ENCODE measurements at places on chromosomes 4 and X.

GRCh38 chr4:1591107-1591506 is 93.0 kb downstream of the FAM53A start:
- DNase-seq: no peak

DNA sequence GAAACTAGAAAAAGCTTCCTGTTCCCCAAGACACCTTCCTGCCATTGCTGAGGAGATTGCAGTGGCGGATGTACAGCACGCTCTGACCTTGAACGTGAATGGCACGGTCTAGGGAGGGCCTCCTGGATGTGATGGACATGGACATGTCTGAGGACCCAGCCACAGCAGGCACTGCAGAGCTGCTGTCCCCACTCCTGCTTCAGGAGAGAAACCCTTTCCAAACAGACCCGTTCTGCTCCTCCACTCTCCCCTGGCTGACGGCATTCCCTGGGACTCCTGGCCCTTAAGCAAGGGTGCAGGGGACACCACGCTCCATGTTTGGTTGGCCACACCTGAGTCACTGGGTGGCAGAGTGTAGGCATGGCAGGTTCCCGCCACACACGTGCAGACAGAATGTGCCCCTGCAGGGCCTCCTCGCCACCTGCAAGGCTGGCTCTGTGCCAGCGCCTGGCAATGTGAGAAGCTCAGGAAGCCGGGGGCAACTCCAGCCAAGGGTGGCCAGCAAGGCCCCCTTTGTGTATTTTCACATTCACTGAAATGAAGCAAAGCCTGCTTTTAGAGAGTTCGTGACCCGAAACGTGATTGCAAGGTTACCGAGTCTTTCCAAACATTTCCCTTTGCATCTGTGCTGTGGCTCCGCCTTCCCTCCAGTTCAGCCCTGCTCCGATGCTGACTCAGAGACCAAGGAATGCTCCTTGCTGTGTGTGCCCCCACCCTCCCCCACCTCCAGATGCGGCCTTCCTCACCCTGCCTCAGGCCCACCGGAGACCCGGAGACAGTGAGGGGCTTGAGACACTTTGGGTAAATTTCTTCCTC is 46.1 kb downstream of the HTRA3 start:
- DNase-seq: no peak

- DNase-seq: no peak
These were observed 172.7 kb upstream of the LNX1 start for GRCh38 chr4:53763813-53764597.

GRCh38 chr4:37389967-37390580 is 145.5 kb downstream of the NWD2 start:
- no peak for DNase-seq

- DNase-seq: no peak
These were observed 282.6 kb downstream of the ADGRA3 start for GRCh38 chr4:22233230-22233629.

- DNase-seq: no peak
These were observed 178.7 kb downstream of the KDR start for GRCh38 chr4:54946741-54947140.

DNA sequence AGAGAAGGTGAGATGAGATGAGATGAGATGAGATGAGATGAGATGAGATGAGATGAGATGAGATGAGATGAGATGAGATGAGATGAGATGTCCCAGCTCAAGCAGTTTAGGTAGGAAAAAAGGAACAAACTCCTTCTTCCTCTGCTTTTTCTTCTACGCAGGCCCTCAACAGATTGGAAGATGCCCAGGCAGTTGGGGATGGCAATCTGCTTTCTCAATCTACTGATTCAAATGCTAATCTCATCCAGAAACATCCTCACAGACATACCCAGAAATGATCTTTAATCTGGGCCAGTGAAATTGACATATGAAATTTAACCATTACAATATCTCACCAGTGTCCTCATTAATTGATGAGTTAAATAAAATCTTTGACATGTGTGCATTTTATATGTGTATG is 370.3 kb upstream of the SLC7A11 start:
- no peak for DNase-seq

GRCh38 chrX:66698273-66699204 is 59.7 kb upstream of the EDA2R start:
- DNase-seq: no peak
